ENCODE measurements at places on chromosomes 3 and 15.

DNA sequence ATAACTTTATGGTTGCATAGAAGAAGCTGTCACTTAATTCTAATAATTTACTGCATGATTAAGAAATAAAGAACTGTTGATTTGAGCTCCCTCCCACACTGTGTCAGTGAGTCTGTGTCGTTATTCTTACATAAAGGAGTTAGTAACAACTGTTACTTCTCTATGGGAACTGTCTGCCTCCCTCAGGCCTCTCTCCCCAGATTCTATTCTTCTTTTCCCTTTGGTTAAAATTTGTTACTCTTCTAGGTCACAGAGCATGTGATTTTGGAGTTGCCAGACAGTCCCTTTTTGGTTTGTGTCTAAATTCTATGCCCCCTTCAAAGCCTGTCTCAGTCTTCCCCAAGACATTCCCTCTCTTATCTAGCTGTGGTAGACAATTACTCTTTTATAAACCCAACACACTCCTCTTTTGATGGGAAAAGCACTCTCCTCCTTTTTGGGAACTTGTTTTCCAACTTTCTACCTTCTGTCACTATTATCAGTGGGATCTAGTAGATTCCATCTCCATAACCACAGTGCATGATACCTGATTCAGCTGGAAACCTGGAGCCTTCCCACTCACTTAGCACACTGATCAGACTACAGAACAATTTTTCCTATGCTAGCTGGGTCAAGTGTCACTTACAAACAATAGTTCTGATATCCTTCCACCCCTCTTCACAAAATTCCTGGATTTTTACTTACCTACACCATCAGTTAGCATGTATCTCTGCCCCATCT lies 422.1 kb upstream of the TGFBR2 start:
- DNase-seq = no peak

DNA sequence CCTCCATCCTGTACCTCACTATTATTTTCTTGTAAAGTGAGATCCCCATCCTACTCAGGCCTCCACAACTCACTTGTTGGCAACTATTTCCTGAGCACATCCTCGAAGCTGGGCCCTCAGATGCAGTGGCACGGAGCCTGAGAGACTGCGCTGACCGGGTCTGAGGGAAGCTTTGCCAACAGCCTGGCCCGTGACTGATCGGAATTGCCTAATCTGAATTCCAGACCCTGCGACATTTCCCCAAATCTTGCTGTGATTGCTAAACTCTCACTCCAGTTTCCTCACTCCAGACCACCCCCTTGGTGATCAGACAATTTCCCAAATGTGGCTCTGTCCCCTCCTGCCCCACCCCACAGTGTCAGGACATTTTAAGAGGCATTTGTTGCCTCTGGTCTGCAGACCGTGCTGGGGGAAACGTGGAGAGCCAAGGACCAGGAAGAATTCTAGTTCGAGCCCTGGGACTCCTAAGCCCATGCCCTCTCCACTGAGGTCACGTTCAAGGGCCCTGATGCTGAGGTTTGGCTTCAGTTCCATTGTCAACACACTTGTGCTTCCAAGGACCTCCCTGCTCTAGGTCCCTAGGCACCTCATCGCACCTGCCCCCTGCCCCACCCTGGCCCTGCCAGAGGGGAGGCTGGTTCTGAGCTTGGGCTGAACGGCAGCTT lies 22.8 kb downstream of the KLHL25 start:
- no peak for DNase-seq

DNA sequence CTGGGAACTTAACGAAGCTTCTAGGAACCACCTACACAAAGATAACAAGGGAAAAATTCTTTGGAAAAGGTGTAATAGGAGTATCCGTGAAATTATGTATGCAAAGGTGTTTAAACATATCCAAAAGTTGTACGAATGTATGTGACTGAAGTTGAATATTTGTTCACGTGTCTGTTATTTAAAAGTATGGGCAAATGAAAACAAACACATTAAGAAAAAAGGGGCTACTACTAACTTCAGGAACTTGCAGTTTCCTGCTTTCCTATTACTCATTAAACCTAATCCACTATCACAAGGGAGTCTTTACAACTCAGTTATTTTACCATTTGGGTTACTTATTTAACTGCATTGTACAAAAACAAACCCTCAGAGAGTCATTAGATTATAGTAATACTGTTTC lies 33.9 kb upstream of the GRAMD1C start:
- DNase-seq = no peak

DNA sequence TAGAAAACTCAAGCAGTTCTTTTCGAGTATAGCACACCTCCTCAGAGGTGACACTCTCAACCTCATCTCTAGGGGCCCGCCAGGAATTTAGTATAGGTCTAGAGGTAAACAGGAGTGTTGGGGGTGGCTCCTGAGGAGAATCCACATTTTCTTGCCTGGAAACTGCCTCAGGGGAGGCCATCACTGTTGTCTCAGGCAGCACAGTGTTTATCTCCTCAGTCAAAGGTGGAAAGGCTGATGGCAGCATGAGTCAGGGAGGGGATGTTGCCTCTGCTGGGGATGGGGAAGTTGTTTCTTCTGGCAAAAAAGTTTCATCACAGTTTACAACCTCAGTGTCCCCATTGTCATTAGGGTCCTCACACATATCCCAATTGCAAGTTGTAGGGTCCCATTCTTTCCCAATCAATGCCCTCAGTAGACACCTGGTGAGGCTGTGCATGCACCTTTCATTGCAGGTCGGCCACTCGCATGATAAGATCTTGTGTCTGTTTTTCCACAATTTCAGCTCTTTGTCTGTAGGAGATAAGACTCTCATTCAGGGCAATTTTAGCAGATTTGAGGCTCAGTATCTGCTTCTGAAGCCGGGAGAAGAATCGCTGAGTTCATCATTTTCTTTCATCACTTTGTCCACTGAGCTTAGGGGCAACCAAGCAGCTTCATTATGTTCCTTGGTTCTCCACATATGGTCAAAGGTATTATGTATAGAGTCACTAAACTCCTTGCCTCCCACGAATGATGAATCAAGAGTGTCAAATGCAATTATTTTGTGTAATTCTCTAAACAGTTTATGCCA lies 25.8 kb downstream of the NAALADL2 start:
- DNase-seq = no peak

All from omental fat pad (tissue), 4 donors.